NCI-H1694 treated with DMSO at 0.1 percent for 48 hours (cell line): ENCODE measurements at places on chromosomes 1 and 21.

GRCh38 chr1:175649416-175649815, 94.0 kb downstream of the TNR start:
- DNase-seq: no peak

- no peak for DNase-seq
Measured at GRCh38 chr1:160357286-160358002, 9.4 kb upstream of the NHLH1 start.

- no peak for DNase-seq
Measured at GRCh38 chr1:185537596-185537995, 196.6 kb upstream of the HMCN1 start.

DNA sequence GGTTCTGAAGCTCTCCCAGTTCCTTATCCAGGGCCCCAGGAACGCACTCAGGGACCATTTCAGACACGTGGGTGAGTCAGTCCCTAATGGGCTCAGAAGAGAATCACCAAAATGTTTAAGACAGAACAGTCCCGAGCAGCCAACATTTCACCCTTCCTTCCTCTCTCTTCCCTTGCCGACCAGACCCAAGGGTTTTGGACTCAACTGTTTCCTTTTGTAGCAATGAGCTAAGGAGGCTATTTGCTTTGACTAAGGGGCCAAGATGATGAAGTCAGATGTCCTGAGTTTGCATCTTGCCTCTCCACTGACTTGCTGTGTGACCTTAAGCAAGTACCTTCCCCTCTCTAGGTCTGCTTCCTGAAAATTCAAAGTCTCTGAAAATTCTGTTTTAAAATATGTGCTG, 472.3 kb upstream of the VAMP3 start:
- no peak for DNase-seq

DNA sequence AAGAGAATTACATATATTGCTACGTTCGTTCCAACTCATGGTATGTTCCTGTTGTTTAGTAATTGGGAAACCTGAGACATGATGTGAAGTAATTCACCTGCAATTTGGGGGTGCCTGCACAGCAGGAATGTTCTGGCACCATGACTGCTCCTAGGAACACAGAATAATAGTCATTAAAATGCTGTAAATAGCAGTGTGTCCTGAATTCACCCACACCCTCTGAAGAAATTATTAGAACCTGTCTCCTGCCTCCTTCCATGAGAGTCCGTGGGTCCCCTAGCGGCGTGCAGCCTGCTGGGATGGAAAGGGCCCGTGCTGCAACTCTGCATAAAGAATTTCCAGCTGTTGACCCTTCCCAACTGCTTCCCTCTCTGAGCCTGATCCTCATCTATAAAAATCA, 143.1 kb downstream of the PCBP3 start:
- no peak for DNase-seq

- DNase-seq: no peak
Measured at GRCh38 chr1:95780836-95781235, 546.8 kb downstream of the RWDD3 start.

GRCh38 chr1:11768821-11769220, 6.8 kb downstream of the C1orf167 start:
- DNase-seq: no peak

- no peak for DNase-seq
Measured at GRCh38 chr1:77400781-77401180, 119.0 kb downstream of the AK5 start.

DNA sequence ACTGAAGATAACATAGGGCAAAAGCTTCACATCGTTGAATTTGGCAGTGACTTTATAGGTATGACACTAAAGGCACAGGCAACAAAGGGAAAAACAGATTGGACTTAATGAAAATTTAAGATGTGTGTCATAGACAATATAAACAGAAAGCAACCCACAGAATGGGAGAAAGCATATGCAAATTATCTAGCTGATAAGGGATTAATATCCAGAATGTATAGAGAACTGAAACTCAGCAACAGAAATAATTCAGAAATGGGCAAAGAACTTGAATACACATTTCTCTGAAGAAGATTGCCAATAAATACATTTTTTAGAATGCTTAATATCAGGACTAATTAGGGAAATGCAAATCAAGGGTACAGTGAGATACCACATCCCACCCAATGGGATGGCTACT, 55.2 kb upstream of the ANGPTL1 start:
- no peak for DNase-seq

GRCh38 chr1:3194760-3195479, 125.9 kb downstream of the PRDM16 start:
- DNase-seq: no peak

GRCh38 chr1:74504933-74505512, 7.4 kb downstream of the LRRC53 start:
- no peak for DNase-seq

- DNase-seq: no peak
Measured at GRCh38 chr1:111354584-111354983, 63.9 kb downstream of the CHIA start.

DNA sequence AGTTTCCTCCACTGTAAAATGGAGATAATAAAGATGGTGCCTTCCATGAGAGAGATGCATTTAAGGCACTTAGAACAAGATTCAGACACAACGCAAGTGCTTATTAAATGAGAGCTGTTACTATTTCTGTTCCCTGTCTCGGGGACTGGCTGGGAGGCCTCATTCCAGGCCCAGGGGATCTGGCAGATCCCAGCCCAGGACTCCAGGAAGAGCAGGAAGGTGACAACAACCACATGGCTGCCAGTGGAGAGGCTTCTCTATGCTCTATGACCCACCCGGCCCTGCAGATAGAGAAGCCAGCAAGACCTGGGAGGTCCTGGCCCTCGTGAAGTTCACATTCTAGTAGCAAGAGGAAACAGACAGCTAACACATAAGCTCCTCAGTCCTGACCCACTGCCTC, 175.5 kb downstream of the ACTL8 start:
- no peak for DNase-seq

- DNase-seq: no peak
Measured at GRCh38 chr1:152186556-152187285, 27.7 kb upstream of the RPTN start.

- no peak for DNase-seq
Measured at GRCh38 chr1:212077028-212077427, 41.5 kb downstream of the DTL start.

- peak; percentile 82 for DNase-seq
Measured at GRCh38 chr1:220655961-220656740, 34.0 kb upstream of the C1orf115 start.

- no peak for DNase-seq
Measured at GRCh38 chr1:154430903-154431302, 25.8 kb downstream of the IL6R start.

DNA sequence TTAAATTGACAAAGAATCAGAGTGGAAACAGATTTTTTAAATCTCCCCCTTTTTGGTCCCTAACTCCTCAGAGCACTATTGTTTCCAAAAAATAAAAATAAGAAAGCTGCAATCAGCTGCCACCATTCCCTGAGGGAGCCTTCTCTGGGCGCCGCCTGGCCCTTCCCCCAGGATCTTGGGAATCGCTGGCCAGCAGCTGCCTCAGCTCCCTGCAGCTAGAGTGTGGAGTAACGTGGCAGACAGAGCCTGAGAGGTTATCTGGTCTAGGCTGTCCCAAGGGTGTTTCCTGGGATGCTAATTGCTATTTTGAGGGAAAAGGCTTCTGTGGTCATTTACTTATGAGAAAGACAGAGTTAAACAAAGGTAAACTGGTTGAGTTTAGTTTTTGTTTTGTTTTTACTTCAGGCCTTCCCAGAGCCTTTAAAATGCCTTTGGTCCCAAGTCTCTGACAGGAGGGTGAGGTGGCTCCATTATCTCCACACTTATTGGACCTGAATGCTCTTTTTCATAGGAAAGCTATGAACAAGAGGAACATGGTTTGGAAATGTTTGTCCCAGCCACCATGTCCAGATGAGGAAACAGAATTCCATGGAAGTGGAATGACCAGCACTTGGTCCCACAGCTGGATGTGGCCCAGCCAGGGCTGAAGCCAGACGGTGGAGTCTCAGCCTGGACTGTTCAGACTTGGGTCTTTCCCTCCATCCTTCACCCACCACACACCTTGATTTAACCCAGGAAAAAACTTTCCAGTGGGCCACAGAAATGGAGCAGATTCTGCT, 14.1 kb upstream of the KIAA1614 start:
- DNase-seq: no peak

DNA sequence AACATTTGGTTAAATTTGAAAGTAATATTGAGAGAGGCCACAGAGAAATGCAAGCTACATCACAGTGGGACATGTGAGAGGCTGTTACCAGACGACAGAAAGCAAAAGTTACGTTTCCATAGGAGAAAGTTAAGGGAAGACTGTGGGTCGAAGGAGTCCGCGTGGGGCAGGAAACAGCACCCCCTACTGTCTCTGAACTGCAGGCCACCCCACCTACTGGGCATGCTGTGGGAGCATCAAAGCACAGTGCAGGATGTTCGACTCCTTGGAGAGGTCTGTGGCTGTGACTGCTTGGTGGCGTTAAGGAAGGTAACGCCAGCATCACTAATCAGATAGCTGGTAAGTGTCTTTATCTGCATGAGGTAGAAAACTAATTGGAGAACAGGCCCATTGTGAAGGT, 123.9 kb downstream of the PTBP2 start:
- no peak for DNase-seq

GRCh38 chr21:45256912-45257672, 30.6 kb downstream of the POFUT2 start:
- DNase-seq: no peak

- DNase-seq: no peak
Measured at GRCh38 chr1:6922096-6922931, 137.1 kb downstream of the CAMTA1 start.

GRCh38 chr1:11500881-11501280, 21.9 kb downstream of the DISP3 start:
- no peak for DNase-seq

DNA sequence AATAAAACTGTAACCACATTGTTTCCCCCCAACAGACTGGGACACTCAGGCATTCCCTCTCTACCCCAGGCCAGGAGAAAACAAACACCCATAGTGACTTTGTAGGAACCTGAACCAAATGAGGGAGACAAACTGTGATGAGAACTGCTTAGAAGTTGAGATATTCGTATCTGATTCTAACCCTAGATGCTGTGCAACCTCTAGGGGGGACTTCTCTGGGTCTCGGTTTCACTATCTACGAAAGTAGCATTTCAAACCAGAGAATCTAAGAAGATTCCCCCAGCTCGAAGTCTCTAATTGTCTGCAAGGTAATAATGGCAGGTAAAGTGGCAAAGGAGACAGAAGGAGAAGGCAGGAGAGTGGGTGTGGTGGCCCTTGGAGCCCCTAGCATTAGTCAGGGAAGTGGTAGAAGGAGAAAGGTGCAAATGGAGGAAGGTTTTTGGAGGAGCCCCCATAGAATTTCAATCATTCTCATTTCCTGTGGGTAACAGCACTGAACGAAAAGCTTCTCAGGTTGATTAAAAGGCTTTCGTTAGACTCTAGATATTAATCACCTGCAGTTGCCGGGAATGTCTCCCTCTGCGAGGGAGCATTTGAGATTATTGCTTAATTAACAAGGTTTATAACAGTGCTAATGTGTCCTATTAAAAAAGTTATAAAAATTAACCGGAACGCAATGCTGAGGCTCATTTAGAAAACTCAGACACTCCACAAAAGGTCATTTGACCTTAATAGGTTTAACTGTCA, 46.4 kb downstream of the BEND5 start:
- DNase-seq: no peak

DNA sequence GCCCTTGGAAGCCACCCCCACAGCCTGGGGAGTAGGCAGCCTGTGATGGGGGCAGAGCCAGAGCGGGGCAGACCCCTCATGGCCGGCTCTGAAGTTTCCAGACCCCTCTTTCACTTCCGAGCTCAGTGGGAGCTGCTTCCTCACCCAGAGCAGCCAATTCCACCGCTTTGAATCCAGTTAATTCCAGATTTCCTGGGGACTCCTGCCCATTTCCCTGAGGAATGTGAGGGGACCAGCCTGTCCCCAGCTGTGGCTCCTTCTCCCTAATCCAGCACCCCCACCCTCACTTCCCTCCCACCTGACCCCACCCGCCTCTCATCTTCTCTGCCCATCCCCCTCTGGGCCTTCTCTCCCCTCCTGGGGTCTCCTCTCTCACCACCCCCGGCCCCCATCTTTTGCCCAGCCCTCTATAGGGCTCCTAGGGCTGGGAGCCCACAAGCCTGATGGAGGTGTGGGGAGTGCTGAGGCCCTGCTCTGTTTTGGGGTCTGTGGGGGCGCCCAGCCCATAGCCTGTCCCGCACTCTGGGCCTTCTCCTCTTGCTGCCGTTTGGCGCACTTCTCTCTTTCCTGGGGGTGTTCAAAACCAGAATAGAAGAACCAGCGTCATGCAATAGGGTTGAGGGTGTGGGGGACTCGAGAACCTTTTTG, 26.2 kb upstream of the TNFRSF1B start:
- no peak for DNase-seq
